ENCODE measurements at places on chromosomes 11 and 22.

DNA sequence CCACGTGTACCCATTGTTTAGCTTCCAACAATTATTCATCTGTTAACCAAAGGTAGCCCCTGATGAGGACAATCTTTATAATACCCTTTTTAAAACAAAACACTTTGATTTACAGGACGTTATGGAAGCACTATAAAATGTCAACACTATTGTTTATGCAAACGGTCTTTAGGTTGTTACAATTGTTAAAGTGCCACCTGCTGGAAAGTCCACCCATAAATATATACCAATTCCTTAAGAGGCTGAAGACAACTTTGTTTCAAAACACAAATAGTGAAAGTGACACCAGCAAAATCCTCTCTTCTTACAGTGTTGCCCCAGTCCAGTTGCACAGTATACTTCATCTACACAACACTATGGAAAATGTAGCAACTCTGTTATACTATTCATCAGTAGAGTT lies 68.9 kb upstream of the SLN start:
- no peak for DNase-seq

- no peak for DNase-seq
Observed at GRCh38 chr11:117840881-117841550, 16.5 kb upstream of the FXYD2 start.

GRCh38 chr11:19276859-19277808 lies 36.4 kb upstream of the E2F8 start:
- no peak for DNase-seq

- no peak for DNase-seq
Observed at GRCh38 chr22:43631201-43631600, 180.9 kb downstream of the EFCAB6 start.

GRCh38 chr11:65427691-65428577 lies 5.3 kb downstream of the NEAT1 start:
- DNase-seq, result no peak

DNA sequence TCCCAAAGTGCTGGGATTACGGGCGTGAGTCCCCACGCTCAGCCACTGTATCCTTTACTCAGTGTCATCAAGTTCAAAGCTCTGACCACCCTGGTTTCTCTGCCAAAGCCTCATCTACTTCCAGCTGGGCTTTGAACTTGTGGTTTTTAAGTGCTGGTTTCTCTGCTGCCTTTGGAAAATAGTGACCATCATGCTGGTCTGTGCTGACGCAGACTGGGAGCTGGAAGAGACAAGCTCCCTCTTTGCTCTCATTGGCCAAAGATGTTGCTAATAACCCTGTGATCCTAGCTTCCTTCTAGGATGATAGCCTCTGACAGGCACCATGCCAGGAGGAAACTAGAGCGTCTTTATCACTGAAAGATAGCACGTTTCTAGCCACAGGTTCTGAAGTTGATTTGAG lies 62.4 kb downstream of the ALX4 start:
- DNase-seq, result no peak

DNA sequence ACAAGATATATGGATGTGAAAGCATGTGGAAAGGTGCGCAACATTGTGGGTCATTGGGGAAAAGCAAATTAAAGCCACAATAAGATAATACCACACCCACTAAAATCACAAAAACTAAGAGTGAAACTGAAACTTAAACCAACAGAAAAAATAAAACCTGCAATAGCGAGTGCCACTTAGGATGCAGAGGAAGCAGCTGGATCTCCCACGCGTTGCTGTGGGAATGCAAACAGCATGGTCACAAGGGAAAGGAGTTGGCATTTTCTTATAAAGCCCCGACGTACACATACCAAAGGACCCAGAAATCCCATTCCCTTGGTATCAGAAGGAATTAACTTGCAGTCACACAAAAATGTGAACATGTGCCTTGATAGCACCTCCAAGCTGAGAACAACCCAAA lies 712.0 kb downstream of the TBC1D22A start:
- no peak for DNase-seq

DNA sequence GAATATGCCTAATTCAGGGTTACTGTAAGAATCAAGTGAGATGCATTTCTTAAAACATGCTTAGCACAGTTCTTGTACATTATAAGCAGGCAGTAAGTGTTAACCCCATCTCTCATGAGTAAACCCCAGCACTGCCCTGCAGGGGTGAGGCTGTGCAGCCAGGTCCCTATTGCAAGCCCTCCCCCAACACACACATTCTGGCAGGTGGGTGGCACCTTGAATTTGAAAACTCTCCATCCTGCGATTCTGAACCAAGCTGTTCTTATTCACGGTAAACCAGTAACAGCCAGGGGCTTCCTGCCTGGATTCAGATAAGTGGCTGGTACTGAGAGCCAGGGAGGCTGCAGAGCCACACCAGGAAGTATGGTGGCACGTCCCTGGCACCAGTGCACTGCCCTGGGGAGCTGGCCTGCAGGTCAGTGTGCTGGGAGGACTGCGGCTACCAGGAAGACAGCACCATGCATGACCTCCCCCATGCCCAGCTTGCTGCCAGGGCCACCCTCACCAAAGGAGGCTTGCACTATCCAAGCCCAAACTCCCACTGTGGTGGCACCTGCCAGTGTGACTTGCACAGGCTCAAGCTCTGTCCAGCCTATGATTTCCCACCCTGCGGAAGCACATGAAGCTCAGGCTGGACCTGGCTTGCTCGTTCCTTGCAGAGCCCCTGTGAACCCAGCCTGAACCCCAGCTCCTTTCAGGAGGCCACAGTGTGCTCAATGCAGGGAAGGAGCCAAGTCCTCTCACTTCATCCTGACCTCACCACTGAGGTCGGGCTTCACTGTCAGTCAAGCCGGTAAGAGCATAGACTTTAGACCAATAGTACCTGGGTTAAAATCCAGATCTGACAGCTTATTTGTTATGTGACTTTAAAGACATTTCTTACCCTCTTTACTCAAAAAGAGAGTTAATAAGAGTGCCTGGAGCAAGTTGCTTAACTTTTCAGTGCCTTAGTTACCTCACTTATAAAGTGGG lies 88.1 kb downstream of the MICAL2 start:
- DNase-seq, result no peak

DNA sequence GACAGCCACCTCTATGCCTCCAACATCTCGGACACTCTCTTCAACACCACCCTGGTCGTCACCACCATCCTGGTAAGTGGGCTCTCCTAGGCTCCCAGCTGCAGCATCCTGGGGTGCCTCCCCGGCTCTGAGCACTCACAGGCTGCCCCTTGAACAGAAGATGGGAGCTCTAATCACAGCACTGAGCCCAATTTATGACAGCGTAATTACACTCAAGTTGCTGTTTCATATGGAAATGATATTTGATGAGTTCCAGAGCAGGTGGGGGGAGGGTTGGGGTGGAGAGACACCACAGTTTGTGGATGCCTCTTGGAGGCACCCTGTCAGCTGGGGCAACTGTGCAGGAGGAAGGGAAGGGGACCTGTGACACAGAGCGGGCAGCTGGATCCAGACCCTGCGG lies 125.3 kb upstream of the TBCEL start:
- DNase-seq, result no peak

DNA sequence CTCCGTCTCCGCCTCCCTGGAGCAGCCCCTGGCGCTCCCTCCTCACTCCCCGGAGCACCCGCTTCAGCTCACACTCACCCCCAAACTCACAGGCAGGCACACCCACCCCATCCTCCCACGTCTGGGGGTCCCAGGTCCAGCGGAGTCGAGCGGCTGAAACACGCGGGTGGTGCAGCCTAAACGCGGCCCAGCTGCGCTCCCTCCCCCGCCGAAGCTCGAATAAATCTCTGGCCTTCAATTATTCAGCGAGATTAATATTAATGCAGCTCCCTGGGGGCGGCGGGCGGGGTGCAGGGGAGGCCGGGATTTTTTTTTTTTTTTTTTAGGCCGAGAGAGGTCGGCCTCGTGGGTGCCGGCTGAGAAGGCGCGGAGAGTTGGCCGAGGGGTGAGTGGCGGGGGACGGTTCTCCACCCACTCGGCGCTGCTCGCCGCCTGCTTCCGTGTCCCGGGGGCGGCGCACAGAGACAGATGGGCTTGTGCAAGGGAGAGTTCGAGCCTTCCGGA lies 524 bp upstream of the SLC1A2 start:
- DNase-seq, result no peak

DNA sequence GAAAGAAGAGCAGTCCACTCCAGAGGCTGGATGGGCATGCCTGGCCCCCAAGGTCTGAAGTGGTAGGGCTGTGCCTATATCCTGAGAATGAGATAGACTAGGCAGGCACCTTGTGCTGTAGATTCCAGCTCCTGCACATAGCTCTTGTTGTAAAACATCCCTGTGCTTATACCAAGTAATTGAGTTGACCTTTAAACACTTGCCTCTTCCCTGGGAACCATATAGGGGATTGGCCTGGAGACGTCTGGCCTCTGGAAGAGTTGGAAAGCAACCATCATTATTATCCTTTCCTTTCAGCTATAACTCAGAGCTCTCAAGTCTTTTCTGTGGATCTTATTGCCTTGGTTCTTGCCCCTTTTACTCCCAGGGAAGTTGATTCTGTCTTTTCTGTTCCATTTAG lies 15.1 kb downstream of the LIMK2 start:
- DNase-seq, result no peak
